ENCODE measurements at places on chromosomes 3 and 15. TPM values are rescaled to one million over a fixed set of nuclear protein-coding genes. Genes with fewer than 3 reads are reported as not detected.

The EIF4G1 gene
- 225 TPM for total RNA-seq

The POLQ gene
- total RNA-seq: 6.2 TPM

The ECE2 gene
- not detected for total RNA-seq

The CSTA gene
- not detected for total RNA-seq

The SLCO2A1 gene
- 0.65 TPM for total RNA-seq

The CYP1A1 gene
- 1.6 TPM for total RNA-seq

The SMAD6 gene
- total RNA-seq: 12.2 TPM

The HGD gene
- total RNA-seq: 0.32 TPM

The CACNA2D2 gene
- total RNA-seq: not detected

The HDDC3 gene
- 22.9 TPM for total RNA-seq

The AP4E1 gene
- total RNA-seq: 11.1 TPM

The TAGLN3 gene
- total RNA-seq: not detected

The FAM3D gene
- total RNA-seq: under 0.01 TPM

The HDC gene
- total RNA-seq: not detected

The CHRFAM7A gene
- 2.3 TPM for total RNA-seq

The HDAC11 gene
- 10.6 TPM for total RNA-seq

The CCR5 gene
- not detected for total RNA-seq

The GOLGA6B gene
- not detected for total RNA-seq

The DBR1 gene
- 18.5 TPM for total RNA-seq

The CLDN18 gene
- not detected for total RNA-seq

The NANOGP8 gene
- not detected for total RNA-seq

The SLC12A8 gene
- total RNA-seq: 0.65 TPM

Measured in epithelial cell of umbilical artery (primary cell).